M059J (cell line): ENCODE measurements at places on chromosomes 6 and 20.

- DNase-seq: no peak
Measured at GRCh38 chr6:169825558-169826225, 74.3 kb downstream of the ERMARD start.

GRCh38 chr6:110876170-110876773 lies 1.7 kb downstream of the AMD1 start:
- DNase-seq: peak; percentile 93

GRCh38 chr20:1674990-1675780 lies 17.6 kb upstream of the SIRPG start:
- no peak for DNase-seq

DNA sequence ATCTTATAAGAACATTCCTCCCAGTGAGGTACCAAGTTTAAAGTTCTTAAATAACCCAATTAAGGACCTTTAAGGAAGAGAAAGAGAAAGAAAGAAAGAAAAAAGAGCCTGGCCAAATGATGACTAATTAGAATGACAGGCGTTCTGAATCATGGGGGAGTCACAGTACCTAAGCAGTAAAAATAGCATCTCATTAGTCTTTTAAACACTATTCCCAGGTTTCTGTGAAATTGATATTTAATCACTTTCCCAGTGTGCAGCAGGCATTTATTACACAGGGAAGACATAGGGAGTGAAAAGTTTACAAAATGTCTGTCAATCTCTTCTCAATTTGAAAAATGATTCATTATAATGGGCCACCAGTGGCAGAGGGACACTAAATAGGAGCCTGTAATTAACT lies 251.4 kb upstream of the MANEA start:
- DNase-seq: peak; percentile 3

- DNase-seq: no peak
Measured at GRCh38 chr20:1191299-1191698, 6.5 kb upstream of the TMEM74B start.

DNA sequence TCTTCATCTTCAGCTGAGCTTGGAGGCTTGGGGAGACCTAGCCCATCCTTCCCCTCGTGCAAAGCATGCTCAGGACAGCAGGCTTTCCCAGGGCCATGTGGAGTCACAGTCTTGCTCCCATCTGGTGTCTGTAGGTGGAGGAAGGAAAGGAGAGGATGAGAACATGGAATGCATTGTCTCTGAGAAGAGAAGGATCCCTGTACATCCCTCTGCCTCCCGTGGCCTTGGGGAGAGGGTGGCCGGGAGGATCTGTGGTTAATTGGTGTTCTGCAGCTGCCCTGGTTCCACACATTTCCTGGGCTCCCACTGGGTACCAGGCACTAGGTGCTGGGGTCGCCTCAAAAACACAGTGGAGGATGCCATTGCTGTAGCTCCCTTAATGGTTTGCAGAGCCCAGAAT lies 134.5 kb downstream of the PHACTR3 start:
- no peak for DNase-seq

DNA sequence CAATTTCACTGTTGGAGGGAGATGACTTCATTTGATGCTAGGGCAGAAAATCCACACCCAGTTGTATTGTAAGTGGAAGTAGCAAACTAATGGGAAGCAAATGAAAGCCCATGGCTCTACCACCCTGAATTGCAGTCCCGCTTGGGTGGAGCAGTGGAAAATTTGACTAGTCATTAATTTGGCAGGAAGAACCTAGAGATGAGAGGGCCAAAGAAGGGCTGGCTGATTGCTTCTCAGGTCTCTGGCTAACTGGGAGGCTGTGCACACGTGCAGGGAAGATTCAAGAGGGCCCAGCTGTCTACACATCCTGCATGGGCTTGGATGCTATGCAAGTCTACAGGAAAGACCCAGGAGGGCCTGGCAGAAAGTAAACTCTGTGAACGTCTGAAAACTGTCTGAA lies 466.2 kb downstream of the TFAP2A start:
- peak; percentile 12 for DNase-seq

DNA sequence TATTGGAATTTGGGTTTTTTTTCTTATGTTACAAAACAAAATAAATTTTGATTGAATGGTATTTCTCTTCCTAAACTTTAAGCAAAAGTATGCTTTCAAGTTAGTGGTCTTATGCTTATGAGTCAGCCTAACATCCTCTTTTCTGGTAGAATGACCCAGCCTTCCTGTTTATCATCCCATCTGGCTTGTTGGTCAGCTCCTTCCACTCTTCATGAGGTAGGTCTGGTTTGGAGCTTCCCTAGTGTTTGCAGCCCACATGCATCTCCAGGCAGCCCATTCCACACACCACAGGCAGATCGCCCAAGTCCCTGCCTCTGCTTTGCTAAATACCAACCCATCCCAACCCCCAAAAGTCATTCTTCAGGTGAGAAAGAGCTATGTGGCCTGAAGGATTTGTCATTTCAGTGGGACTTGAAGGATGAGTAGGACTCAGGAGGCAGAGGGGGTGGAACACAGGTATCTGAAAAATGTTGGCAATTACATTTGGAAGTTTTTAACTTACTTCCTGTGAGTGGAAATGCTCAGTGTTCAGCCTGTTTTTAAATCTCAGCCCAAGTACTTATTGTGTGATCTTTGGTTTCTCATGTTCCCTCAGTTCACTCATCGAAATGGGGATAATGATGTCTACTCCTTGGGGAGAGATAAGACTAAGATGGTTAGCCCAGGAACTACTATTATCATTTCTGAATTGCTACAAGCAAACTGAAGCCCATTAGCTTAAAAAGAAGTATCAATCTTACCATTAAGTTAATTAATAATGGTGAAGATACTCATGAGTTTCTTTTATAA lies 294.0 kb downstream of the ADGB start:
- peak; percentile 89 for DNase-seq

DNA sequence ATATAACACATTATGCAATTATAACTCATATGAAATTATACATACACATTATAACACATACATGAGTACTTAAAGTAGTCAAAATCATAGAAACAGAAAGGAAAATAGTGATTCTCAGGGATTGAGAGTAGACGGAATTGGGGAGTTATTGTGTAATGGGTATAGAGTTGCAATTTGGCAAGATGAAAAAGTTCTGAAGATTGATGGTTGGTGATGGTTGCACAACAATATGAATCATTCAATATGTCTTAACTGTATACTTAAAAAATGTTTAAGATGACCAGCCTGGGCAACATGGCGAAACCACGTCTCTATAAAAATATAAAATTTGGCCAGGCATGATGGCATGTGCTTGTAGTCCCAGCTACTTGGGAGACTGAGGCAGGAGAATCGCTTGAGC lies 372.7 kb downstream of the CDKAL1 start:
- DNase-seq: peak; percentile 46

DNA sequence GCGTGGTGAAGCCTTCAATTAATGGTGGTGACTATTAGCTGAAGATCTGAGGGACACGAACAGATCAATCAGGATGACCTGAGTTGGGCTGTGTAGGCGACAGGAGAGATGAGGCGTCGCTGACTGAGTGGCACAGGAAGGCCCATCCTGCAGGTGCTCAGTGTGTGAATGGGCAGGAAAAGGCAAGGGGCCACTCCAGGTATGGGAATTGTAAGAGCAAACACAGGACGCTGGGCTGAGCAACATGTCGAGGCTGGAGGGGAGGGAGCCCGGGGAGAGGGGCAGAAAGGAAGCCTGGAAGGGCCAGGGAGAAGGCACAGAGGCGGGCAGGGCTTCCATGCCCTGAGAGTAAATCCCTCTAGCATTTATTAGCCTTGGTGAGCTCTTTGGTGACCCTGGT lies 151.0 kb downstream of the VEGFA start:
- DNase-seq: no peak

- no peak for DNase-seq
Measured at GRCh38 chr6:168884050-168884645, 369.5 kb downstream of the THBS2 start.

- peak; percentile 73 for DNase-seq
Measured at GRCh38 chr6:156589281-156589680, 187.9 kb upstream of the ARID1B start.

DNA sequence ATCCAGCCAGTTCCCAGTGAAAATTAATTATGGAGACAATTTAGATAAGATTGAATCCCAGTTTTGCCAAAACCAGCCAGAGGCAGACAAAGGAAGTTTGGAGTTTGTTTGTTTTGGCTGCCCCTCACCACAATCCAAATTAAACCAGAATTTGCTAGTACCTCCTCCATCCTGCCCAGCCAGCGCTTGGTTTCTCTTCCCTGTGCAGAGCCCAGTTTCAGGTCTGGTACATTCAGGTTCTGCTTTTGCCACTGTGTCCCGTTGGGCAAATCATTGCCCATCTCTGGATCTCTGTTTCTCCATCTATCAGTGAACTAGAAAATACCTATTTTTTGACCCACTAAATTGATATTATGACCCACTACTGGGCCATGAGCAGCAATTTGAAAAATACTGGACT lies 26.4 kb downstream of the FOXP4 start:
- DNase-seq: no peak

DNA sequence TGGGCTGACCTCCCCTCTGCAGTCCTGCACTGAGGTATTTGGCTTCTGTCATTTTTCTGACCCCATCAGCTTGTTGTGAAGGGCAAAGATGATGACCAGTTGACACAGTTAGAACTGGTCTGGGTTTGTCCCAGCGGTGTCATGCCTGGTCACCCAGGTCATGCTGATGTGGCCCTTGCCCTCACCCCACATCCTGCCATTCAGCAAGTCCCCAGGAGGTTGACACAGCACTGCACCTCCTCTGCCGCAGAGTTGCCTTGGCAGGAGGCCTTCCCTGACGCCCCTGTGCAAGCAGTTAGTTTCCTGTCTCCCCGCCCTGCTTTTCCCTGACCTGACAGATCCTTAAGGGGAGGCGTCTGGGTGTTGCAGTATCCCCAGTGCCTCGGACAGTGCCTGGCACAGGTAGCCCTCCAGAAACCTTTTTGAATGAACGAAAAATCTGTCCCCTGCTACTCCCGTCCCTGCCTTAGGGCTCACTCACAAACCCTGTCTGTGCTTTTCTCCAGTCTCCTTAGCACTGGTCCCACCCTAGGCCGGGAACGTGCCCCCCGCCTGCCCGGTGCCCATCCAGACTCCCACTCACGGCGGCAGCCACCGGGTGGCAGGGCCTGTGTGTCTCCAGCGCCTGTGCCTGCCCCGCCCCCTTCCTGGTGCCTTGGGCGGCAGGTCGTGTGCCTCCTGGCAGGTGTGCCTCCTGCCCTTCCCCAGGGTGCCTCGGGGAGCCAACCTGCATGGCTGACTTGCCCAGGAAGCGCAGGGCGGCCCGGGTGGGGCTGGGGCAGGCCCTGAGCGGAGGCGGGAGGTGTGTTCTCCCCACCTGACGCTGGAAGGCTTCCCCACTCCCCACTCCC lies 146.3 kb upstream of the RNF24 start:
- DNase-seq: peak; percentile 37

DNA sequence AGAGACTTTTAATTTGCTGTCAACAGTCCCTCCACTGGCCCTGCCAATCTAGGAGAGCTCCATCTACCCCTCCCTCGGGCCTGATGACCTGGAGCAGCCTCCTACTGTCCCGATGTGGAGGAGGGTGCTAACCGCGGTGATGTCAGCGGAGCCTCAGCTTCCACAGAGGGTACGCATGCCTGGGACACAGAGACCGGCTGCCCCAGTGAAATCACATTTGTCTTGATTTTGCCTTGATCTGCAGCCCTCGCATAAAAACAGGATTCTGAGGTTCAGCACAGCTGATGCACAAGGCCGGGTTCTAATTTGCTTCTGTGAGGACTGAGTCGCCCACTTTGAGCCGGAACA lies 77.6 kb downstream of the STK35 start:
- DNase-seq: peak; percentile 26

- peak; percentile 69 for DNase-seq
Measured at GRCh38 chr6:2658788-2659187, 91.9 kb downstream of the MYLK4 start.

GRCh38 chr6:73282871-73283270 lies 19.9 kb upstream of the KHDC1 start:
- no peak for DNase-seq

DNA sequence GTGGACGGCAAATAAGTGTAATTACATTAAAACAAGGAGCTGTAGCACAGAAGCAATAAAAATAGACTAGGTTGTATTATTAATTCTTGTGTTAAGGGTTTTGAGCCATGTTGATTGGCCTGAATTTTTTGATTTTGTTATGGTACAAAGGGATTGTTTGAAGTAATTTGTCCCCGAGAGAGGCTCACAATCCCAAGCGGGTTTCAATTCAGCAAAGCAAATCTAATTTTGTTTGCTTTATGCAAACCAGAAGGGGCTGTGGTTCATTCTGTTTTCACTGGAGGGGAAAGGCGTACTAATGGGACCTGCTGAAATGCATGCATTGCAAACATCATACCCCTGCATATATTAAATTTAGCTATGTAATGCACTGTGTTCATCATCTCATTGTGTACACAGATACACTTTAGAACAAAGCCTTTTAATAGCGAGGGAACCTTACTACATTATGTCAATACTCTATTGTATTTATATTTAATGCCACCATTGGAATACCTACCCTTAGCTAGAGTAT lies 379.5 kb upstream of the POU3F2 start:
- no peak for DNase-seq

- DNase-seq: peak; percentile 93
Measured at GRCh38 chr6:170584181-170584953, at the start of gene PDCD2. TSS of gene PDCD2 (minus strand) at chr6:170584637. CDS start at chr6:170584581, 56 bp downstream.

- DNase-seq: peak; percentile 79
Measured at GRCh38 chr6:37517411-37517812, 17.7 kb upstream of the CCDC167 start.

- peak; percentile 17 for DNase-seq
Measured at GRCh38 chr6:132684272-132684671, 25.3 kb upstream of the TAAR1 start.

DNA sequence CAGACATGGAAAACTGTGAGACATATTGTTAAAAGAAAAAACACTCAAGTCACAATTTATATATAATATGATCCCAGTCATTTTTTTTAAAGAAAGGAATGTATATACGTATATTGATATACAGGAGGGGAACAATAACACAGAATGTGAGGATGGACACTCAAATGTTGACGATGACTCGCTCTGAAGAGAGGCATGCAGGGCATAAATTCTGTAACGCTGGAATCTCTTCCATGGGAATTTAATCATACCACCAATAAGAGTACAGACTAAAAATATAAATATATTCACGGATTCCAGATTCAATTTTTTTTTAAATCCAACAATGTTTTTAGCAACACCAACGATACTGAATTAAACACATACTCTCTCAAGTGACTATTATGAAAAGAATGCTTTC lies 106.9 kb upstream of the CCDC28A start:
- no peak for DNase-seq
